ENCODE measurements at places on chromosomes 13 and 19.

- no peak for DNase-seq
These were observed 43.1 kb downstream of the COL4A1 start for GRCh38 chr13:110263888-110264287.

DNA sequence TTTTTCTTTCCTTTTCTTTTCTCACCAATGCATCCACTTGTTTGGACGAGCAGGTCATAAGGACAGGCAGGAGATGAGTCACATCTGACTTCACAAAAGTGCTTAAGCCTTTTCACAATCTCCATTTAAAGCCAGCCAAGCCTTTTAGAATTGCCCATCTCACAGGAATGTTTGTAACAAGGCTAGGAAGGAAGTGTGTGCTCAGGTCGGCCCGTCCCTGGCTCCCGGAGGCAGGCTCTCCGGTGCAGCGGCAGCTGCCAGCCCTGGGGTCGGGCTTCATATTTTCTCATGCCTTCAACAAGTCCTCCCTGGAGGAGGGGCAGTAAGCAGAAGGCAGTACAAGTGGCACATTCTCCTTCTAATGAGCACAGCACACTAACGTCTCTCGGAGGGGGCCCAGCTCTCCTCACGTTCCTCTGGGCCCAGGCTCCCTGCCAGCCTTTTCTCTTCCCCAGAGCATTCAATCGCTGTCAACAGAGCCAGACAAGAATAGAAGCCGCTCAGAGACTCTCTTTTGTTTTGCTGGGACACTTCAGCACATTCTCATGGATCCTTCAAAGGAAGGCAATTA is 180.5 kb downstream of the COL4A1 start:
- no peak for DNase-seq

DNA sequence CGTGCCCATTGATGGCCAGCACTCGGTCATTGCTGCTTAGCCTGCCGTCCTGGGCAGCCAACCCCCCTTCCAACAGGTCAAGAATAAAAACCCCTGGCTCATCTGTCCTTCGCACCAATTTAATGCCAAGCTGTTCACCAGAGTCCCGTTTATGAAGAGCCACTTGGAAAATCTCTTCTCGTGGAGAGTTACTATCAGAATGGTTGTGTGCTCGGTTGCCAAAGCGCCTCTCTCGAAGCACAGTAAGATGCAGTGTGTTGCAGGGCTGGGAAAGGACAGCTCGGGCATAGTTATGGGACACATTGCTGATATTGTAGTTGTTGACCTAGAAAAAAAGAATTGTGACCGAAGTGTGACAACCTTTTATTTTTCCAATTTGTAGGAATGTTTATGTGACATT is 57.9 kb downstream of the LNX2 start:
- DNase-seq, result no peak

DNA sequence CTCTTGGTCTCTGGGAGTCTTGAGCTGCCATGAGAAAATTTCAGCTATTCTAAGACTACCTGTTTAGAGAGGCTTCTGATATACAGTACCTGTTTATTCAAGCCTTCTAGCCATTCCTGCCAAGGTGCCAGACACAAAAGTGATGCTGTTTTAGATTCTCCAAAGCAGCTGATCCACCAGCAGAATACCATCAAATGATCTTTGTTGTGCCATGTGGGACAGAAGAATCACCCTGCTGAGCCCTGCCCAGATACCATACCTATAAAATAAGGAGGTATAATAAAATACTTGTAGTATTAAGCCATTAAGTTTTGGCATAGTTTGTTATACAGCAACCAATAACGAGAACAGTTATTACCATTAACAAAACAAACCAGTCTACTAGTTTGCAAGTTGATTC is 14.1 kb upstream of the SOX21 start:
- DNase-seq, result no peak

DNA sequence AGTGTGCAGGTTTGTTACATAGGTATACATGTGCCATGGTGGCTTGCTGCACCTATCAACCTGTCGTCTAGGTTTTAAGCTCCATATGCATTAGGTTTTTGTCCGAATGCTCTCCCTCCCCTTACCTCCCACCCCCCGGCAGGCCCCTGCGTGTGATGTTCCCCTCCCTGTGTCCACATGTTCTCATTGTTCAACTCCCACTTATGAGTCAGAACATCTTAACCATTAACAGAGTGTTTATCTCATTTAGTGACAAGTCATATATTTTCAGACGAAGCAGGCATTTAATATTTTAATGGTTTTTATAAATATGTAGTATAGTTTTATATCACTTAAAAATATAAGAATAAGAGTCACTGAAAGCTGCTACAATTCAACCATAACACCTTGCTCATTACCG is 780.5 kb upstream of the ARGLU1 start:
- no peak for DNase-seq

- no peak for DNase-seq
These were observed 27.4 kb downstream of the CLEC4M start for GRCh38 chr19:7790416-7790815.

DNA sequence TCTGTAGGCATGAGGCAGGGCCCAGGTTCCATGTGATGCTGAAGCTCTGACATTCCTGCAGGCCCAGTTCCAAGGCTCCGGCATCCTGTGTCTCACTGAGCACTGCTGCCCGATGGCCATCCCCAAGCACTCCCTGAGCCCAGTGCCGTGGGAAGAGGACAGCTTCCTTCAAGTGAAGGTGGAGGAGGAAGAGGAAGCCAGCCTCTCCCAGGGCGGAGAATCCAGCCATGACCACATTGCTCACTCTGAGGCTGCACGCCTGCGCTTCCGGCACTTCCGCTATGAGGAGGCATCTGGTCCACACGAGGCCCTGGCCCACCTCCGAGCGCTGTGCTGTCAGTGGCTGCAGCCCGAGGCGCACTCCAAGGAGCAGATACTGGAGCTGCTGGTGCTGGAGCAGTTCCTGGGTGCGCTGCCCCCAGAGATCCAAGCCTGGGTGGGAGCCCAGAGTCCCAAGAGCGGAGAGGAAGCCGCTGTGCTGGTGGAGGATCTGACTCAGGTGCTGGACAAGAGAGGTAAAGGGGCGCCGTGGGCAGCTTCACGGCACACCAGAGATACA is 8.0 kb downstream of the ZSCAN22 start:
- DNase-seq, result no peak

DNA sequence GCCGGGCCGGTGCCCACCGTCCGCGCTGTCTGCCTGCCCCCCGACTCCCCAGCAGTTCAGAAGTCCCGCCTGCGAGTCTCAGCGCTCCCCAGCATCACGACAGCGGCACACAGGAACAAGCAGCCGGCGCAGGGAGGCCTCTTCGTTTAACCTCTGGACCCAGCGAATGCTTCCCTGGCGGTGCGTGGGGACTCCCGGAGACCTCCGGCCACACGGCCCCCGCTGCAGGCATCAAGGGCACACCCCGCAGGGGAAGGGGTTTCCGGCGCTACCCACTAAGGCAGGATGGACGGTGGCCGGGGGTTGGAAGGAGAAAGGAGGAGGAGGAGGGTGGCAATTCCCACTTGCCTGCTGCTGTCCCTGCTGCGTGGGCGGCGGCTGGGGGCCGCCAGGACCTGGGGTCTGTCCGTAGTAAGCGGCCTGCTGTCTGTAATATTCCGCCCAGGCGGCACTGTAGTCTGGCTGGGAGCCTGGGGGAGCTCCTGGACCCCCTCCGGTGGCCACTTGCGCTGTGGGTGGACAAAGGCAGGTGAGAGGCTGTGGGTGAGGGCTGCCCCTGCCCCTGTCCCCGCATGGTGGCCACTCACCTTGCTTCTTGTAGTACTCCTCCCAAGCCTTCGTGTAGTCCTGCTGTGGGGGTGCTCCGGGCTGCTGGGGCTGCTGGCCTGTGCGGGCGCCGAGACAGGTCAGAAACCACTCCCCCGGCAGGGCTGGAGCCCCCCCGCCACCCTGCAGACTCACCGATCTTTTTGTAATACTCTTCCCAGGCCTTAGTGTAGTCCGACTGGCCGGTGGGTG is 9.6 kb downstream of the KHSRP start:
- no peak for DNase-seq

DNA sequence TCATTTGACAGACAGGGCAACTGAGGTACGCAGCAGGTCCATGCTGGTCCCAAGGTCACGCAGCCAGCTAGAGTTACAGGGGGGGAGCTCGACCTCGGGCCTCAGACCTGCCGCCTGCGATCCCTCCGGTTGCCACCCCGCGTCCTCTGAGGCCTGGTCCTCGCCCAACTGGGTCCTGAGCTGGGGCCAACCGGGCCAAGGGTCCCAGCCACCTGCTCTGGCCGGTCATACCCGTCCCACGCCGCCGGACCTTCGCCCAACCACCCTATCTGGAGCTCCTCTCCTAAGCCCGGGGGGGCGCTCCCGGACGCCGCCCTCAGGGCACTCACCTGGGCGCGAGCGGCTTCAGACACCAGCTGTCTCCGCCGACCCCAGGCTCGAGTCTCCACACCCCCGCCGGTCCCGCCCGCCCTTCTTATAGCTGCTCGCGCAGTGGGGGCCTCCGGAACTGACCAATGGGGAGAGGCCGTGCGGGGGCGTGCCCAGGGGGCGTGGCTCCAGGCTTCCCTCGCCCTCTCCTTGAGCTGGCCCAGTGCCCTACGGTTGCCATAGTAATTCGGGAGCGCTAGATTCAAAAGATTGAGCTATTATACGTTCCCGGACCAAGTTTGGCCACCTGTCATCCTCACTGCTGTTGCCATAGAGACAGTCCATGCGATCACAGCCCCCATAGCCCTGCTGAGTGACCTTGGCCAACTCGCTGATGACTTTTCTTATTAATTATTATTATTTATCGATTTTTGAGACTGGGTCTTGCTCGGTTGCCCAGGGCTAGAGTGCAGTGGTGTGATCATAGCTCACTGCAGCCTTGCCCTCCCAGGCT is at the start of gene PLIN5:
PLIN5 (minus strand) TSS at position 389 of the 823 bp plus-strand sequence. CDS start 1,150 bp downstream, outside the sequence.
- peak; percentile 50 for DNase-seq

- DNase-seq, result no peak
These were observed 32.0 kb downstream of the LTBP4 start for GRCh38 chr19:40633207-40633606.

- peak; percentile 78 for DNase-seq
These were observed at the start of gene IGFLR1 for GRCh38 chr19:35742121-35742724. Gene IGFLR1 (minus strand): TSS chr19:35742452. CDS start chr19:35741180, 1,272 bp downstream.

DNA sequence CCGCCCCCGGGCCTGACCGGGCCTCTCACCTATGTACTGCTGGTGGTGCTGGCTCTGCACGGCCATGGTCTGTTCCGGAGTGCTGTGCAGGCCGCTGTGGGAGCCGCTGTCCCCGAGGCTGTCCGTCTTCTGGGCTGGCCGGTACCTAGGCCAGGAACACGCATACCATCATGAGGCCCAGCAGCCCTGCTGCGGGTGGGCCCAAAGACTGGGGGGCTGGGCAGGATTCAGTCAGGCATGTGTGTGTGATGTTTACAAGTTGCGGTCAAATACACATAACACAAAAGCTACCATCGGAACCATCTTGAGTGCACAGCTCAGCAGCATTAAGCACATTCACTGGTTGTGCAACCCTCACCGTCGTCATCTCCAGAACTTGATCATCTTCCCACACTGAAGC is 32.2 kb upstream of the RANBP3 start:
- no peak for DNase-seq
